ENCODE measurements at places on chromosomes 16 and 17.

- no peak overlapping the region for H3K27ac ChIP-seq
- no peaks in the 10 kb centered on the region for H3K36me3 ChIP-seq
- H3K4me3 ChIP-seq: no peak overlapping the region
- no peaks in the 10 kb centered on the region for H3K27me3 ChIP-seq
- H3K4me1 ChIP-seq: no peaks in the 10 kb centered on the region
These were observed 113.4 kb upstream of the KCNJ16 start for GRCh38 chr17:69961501-69962145.

DNA sequence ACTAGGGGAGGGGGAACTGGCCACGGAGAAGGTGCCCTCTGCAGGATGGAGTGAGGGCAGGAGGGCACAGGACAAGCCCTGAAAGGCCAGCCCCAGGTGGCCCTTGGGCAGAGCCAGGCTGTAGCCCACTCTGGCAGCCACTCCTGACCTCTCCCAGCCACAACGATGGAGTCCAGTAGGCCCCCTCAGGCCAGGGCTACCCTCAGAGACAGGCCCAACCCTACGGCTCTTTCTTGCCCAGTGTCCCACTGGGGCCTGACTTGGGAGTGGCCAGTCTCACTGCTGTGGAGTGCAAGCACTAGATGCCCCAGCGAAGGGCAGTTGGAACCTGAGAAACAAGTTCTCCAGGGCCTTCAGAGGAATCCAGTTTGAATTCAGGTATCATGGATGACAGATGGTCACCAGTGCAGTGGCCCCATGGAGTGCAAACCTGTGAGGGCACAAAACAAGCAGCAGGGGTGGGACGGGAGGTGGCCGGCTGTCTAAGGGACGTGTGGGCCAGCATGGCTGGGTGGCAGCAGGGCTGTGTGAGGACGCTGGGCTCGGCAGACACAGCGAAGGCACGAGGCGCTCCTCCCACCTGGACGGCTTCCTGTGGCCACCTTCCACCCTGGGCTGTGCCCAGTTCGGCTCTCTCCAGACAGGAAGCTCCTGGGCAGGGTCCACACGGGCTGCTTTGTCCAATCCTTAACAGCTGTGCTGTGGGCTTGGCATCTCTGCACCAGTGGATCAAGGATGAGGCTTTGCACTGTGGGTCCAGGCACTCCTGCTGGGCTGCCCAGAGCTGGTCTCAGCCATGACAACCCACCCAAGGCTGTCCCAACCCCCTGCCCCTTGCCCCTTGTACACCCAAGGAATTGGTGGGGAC lies 72.1 kb downstream of the AMFR start:
- no peaks in the 10 kb centered on the region for H3K36me3 ChIP-seq
- DNase-seq: no peak
- H3K4me1 ChIP-seq: peaks cover 30% of the 10 kb centered on the region
- H3K4me3 ChIP-seq: no peak overlapping the region
- no peak overlapping the region for H3K27ac ChIP-seq

GRCh38 chr17:39016193-39017153 lies 49.3 kb upstream of the FBXO47 start:
- DNase-seq: peak; percentile 45
- no peak overlapping the region for H3K4me3 ChIP-seq
- peaks cover 31% of the 10 kb centered on the region for H3K4me1 ChIP-seq
- H3K36me3 ChIP-seq: no peaks in the 10 kb centered on the region
- H3K27ac ChIP-seq: peak overlapping the region; percentile 74

DNA sequence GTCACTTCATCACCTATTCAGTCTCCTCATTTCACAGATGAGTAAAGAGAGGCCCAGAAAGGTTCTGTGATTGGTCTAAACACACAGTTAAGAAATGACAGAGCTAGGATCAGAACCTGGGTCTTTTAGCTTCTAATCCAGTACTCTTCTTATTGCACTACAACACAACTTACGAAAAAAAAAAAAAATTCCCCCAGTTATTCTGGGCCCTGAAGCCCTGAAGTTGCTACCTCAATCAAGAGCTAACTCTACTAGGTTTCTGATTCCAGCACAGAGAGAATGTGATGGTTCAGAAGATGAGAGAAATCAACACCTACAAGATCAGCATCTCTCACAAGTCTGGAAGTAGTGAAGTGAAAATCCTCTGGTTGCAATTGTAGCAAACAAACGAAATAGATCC lies 37.3 kb downstream of the GRB7 start:
- peak overlapping the region; percentile 90 for H3K27ac ChIP-seq
- DNase-seq: no peak
- H3K4me3 ChIP-seq: peak overlapping the region; percentile 11
- peaks cover 86% of the 10 kb centered on the region for H3K4me1 ChIP-seq

GRCh38 chr17:41782142-41782541 lies 4.4 kb downstream of the JUP start:
- DNase-seq: no peak
- H3K36me3 ChIP-seq: no peaks in the 10 kb centered on the region
- no peak overlapping the region for H3K4me3 ChIP-seq
- peaks cover 25% of the 10 kb centered on the region for H3K27me3 ChIP-seq
- no peak overlapping the region for H3K27ac ChIP-seq
- peaks cover 13% of the 10 kb centered on the region for H3K4me1 ChIP-seq

- no peak for DNase-seq
- peaks cover 37% of the 10 kb centered on the region for H3K36me3 ChIP-seq
- no peak overlapping the region for H3K27ac ChIP-seq
- H3K4me3 ChIP-seq: peak overlapping the region; percentile 93
- no peaks in the 10 kb centered on the region for H3K27me3 ChIP-seq
- peaks cover 29% of the 10 kb centered on the region for H3K4me1 ChIP-seq
These were observed 1.5 kb downstream of the SRCAP start for GRCh38 chr16:30700491-30700890.

DNA sequence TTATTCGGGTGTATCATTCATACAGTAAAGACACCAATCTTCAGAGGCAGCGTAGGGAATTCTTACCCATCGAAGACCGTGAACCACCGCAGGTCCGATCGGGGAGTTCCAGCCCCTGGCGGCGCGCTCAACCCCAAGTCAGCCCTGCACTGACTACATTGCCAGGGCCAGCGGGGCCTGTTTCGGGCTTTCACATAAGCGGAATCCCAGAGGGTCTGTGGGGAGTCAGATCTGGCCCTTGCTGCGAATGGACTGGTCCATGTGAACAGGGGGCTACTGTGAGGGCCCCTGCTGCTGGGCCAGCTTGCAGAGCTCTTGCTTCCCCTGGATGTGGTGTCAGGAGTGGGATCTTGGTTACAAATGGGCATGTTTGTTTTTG lies 7.6 kb downstream of the PDE6G start:
- H3K27me3 ChIP-seq: peaks cover 26% of the 10 kb centered on the region
- H3K36me3 ChIP-seq: no peaks in the 10 kb centered on the region
- DNase-seq: no peak

DNA sequence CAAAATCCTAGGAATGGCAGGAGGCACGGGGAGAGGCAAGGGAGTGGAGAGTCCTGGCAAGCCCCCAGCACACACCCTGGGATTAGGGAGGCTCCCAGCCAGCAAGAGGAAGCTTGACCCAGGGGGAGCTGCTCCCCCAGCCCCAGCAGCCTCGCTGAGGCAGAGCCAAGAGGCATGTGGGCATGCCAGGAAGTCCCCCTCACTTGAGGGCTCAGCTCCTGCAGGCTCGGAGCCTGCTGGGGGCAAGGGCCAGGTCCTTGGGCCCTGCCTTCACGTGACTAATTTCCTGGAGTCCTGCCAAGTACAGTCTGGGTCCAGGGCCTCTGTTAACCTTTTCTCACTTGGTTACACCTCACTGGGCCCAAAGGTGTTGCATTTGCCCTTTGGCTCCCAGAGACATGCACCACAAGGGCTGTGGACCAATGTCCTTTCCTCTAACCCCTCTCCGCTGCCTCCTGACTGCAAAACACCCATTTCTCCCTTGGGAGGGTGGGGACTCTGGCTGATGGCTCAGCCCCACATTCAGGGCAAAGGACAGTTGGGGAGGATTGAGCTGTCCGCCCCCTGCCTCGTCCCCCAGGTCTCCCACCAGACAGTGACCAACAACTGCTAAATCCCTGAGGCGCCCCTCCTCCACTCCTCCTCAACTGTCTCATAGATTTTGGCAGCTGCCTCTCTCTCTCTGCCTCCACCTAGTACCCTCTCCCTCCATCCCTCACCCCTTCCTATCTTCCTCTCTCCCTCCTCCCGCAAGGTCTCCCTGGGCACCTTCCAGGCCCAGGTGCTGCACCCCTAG lies 4.4 kb upstream of the SLC47A2 start:
- no peak for DNase-seq
- H3K27me3 ChIP-seq: peaks cover 3% of the 10 kb centered on the region
- H3K27ac ChIP-seq: no peak overlapping the region
- peaks cover 10% of the 10 kb centered on the region for H3K4me1 ChIP-seq
- H3K4me3 ChIP-seq: no peak overlapping the region

GRCh38 chr17:8695241-8695640 lies 49.4 kb downstream of the CCDC42 start:
- DNase-seq: no peak
- no peaks in the 10 kb centered on the region for H3K36me3 ChIP-seq
- H3K4me1 ChIP-seq: no peaks in the 10 kb centered on the region

DNA sequence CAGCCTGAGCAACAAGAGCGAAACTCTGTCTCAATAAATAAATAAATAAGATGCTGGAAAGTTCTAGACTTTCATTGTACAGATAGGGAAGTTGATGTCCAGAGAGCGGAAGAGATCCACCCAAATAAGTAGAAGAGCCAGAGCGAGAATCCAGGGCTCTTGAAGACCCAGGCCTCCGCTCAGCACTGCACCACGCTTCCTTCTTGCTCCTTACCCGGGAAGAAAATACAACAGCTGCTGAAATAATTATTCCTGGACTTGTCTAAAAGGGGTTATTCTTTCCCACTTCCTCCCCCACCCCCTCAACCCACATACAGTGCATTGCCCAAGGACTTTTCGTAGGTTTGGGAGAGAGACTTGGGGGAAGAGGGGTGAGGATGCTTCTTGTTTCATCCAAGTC lies 26.7 kb downstream of the CDK5RAP3 start:
- H3K27ac ChIP-seq: no peak overlapping the region
- H3K36me3 ChIP-seq: no peaks in the 10 kb centered on the region
- peaks cover 5% of the 10 kb centered on the region for H3K4me1 ChIP-seq
- no peak overlapping the region for H3K4me3 ChIP-seq
- H3K27me3 ChIP-seq: peaks cover 10% of the 10 kb centered on the region

- no peak overlapping the region for H3K27ac ChIP-seq
- H3K36me3 ChIP-seq: no peaks in the 10 kb centered on the region
- no peaks in the 10 kb centered on the region for H3K4me1 ChIP-seq
- no peak overlapping the region for H3K4me3 ChIP-seq
- no peaks in the 10 kb centered on the region for H3K27me3 ChIP-seq
These were observed 176.0 kb downstream of the WWOX start for GRCh38 chr16:78275420-78275819.

DNA sequence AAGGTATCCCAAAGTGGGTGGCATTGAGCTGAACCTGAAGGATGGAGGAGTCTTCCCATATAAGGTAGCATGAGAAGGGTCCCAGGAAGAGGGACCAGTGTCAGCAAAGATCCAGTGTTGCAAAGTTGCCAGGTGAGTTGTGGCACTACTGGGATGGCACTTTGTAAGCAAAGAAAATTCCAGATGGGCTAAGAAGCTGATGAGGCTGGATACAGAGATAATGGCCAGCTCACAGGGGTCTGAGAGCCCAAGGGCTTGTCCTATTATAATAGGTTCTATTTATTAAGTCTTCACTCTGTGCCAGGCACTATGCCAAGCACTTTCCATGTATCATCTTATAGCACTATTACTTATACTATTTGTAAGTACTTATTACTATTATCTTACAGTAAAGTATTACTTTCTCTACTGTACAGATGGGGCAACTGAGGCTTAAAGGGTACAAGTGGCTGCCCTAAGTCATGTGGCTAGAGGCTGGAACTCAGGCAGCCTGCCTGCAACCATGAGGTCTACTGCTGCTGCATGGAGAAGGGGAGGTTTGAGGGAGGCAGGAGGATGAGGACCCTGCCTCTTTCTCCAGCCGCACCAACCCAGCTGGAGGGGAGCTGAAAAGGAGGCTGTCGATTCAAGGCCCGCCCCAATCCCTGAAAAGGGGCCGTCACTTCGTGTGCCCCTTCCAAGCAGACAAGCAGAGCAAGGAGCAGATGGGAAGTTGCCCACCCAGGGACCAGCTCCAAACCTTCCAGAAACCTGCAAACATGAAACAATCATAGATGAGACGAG lies 86.5 kb downstream of the C16orf78 start:
- no peak overlapping the region for H3K27ac ChIP-seq
- DNase-seq: no peak
- H3K4me3 ChIP-seq: no peak overlapping the region
- H3K4me1 ChIP-seq: peaks cover 39% of the 10 kb centered on the region
- no peaks in the 10 kb centered on the region for H3K27me3 ChIP-seq

DNA sequence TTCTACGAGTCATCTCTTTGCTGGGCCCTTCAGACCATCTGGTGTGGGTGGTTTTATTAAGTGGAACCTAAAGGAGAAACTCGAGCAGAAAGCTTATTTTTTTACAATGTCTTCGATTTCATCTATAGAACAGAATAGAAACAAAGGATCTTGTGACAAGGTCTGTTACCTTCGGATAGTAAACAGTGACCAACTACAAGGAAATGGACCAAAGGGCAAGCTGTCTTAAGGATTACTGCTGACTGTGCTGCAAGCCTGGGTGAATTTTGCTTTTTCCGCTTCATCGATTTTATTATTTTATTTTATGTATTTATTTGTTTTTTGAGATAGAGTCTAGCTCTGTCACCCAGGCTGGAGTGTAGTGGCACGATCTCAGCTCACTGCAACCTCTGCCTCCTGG lies 348.9 kb upstream of the ERCC4 start:
- H3K4me1 ChIP-seq: no peaks in the 10 kb centered on the region
- DNase-seq: no peak
- H3K27me3 ChIP-seq: no peaks in the 10 kb centered on the region
- H3K4me3 ChIP-seq: no peak overlapping the region

- no peaks in the 10 kb centered on the region for H3K36me3 ChIP-seq
- peaks cover 14% of the 10 kb centered on the region for H3K4me1 ChIP-seq
- DNase-seq: no peak
- no peak overlapping the region for H3K4me3 ChIP-seq
These were observed 49.3 kb upstream of the WSB1 start for GRCh38 chr17:27244491-27245223.

- DNase-seq: no peak
- peaks cover 18% of the 10 kb centered on the region for H3K4me1 ChIP-seq
- no peaks in the 10 kb centered on the region for H3K36me3 ChIP-seq
- peaks cover 14% of the 10 kb centered on the region for H3K27me3 ChIP-seq
These were observed 21.8 kb upstream of the HERPUD1 start for GRCh38 chr16:56910112-56910511.

DNA sequence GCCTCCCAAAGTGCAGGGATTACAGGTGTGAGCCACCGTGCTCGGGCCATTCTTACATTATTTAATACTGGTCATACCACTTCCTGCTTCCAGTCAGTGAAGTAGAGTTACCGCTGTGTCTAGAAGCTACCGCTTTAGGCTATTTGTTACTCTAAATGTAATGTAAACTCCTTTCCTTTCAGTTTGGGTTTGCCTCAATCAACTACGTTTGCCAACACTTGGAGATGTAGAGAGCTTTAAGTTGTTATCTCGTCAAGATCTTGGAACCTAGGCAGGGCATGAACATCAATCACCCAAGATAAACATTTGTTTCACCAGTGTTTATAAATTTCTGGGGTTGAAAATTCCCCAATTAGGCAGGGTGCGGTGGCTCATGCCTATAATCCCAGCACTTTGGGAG lies 275.9 kb downstream of the STX8 start:
- H3K4me1 ChIP-seq: peaks cover 1% of the 10 kb centered on the region
- H3K36me3 ChIP-seq: no peaks in the 10 kb centered on the region
- DNase-seq: no peak
- H3K27ac ChIP-seq: no peak overlapping the region
- H3K4me3 ChIP-seq: no peak overlapping the region

Data from activated CD4-positive, alpha-beta T cell treated with anti-CD3 and anti-CD28 coated beads, Interleukin-2, amount 10 ng/mL, durations not matched to agents 7 days and 5 days (primary cell).